ENCODE measurements at places on chromosomes 7 and 10. TPM values are rescaled to one million over a fixed set of nuclear protein-coding genes. Genes with fewer than 3 reads are reported as not detected.

The METTL27 gene
- total RNA-seq: 36.6 TPM

The DOCK4 gene
- 29.5 TPM for total RNA-seq

The OR2A5 gene
- not detected for total RNA-seq

The TRIM50 gene
- not detected for total RNA-seq

The IGF2BP3 gene
- total RNA-seq: 35.1 TPM

The SHH gene
- under 0.01 TPM for total RNA-seq

The STEAP2 gene
- 37.7 TPM for total RNA-seq

The BTBD16 gene
- total RNA-seq: 0.15 TPM

The IFIT5 gene
- 27.5 TPM for total RNA-seq

The WDFY4 gene
- total RNA-seq: under 0.01 TPM

The ZNF425 gene
- 7.4 TPM for total RNA-seq

The UFSP1 gene
- 3.9 TPM for total RNA-seq

The GIMAP7 gene
- total RNA-seq: 0.15 TPM

The CDC14C gene
- 0.17 TPM for total RNA-seq

The GAD2 gene
- total RNA-seq: not detected

The TACC2 gene
- total RNA-seq: 2.6 TPM

The ZKSCAN5 gene
- 12.4 TPM for total RNA-seq

The EGR2 gene
- 0.33 TPM for total RNA-seq

The ZNF25 gene
- total RNA-seq: 11.6 TPM

The FBXO24 gene
- total RNA-seq: 0.33 TPM

The IFIT2 gene
- total RNA-seq: 8.7 TPM

The AMZ1 gene
- 1.3 TPM for total RNA-seq

The SLC26A5 gene
- total RNA-seq: not detected

The CDHR3 gene
- 12.9 TPM for total RNA-seq

The MOGAT3 gene
- not detected for total RNA-seq

The NODAL gene
- not detected for total RNA-seq

The ACTL6B gene
- not detected for total RNA-seq

The PRF1 gene
- total RNA-seq: not detected

The IRF5 gene
- total RNA-seq: 0.83 TPM

The UNCX gene
- not detected for total RNA-seq

The PAPOLB gene
- 0.15 TPM for total RNA-seq

The SFTPA1 gene
- not detected for total RNA-seq

The SPDYE9 gene
- total RNA-seq: under 0.01 TPM

The ACHE gene
- 2.2 TPM for total RNA-seq

The C10orf105 gene
- total RNA-seq: not detected

The VPS37D gene
- total RNA-seq: 6.4 TPM

The PRSS37 gene
- not detected for total RNA-seq

The C10orf143 gene
- total RNA-seq: 0.87 TPM

The GOLGA7B gene
- total RNA-seq: not detected

The HHEX gene
- 8.7 TPM for total RNA-seq

The EMX2 gene
- total RNA-seq: not detected

The EDRF1 gene
- 27.9 TPM for total RNA-seq

The PKD2L1 gene
- not detected for total RNA-seq

The SEMA3D gene
- 2.6 TPM for total RNA-seq

The CYP3A7 gene
- 0.33 TPM for total RNA-seq

The PRLHR gene
- not detected for total RNA-seq

The CREB5 gene
- total RNA-seq: 48.1 TPM

The AKR1C4 gene
- total RNA-seq: not detected

The RARRES2 gene
- total RNA-seq: 20.7 TPM

The CYP2C19 gene
- total RNA-seq: not detected

The SLC39A12 gene
- not detected for total RNA-seq

The CRPPA gene
- total RNA-seq: 1.2 TPM

The CFAP70 gene
- 1.7 TPM for total RNA-seq

The SAP25 gene
- total RNA-seq: not detected

The DNAH11 gene
- under 0.01 TPM for total RNA-seq

The H2BK1 gene
- total RNA-seq: not detected

The PROSER2 gene
- 2.0 TPM for total RNA-seq

The MRC1 gene
- total RNA-seq: under 0.01 TPM

The ZNF503 gene
- 22.7 TPM for total RNA-seq

The GIMAP5 gene
- total RNA-seq: not detected

Measured in smooth muscle cell of trachea (primary cell).